ENCODE measurements at places on chromosomes 3 and 15. TPM values are rescaled to one million over a fixed set of nuclear protein-coding genes. Genes with fewer than 3 reads are reported as not detected.

DNA sequence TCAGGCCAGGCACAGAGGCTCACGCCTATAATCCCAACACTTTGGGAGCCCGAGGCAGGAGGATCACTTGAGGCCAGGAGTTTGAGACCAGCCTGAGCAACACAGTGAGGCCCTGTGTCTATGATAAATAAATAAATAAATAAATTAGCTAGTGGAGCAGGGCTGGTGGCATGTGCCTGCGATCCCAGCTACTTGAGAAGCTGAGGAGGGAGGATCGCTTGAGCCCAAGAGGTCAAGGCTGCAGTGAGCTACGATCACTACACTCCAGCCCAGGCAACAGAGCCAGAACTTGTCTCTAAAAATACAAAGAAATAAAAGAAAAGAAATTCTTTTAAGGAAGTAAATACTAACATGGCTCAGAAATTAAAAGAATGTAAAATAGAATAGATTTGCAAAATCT lies 91.8 kb downstream of the LIPC start:
- DNase-seq: no peak
- no peaks in the 10 kb centered on the region for H3K36me3 ChIP-seq
- H3K4me1 ChIP-seq: peaks cover 20% of the 10 kb centered on the region
- H3K27ac ChIP-seq: no peak overlapping the region
- H3K4me3 ChIP-seq: no peak overlapping the region
- no peaks in the 10 kb centered on the region for H3K27me3 ChIP-seq

Gene MEGF11
- total RNA-seq: not detected

- H3K36me3 ChIP-seq: no peaks in the 10 kb centered on the region
- no peak overlapping the region for H3K27ac ChIP-seq
- H3K27me3 ChIP-seq: peaks cover 36% of the 10 kb centered on the region
- DNase-seq: no peak
- H3K4me3 ChIP-seq: no peak overlapping the region
- H3K4me1 ChIP-seq: no peaks in the 10 kb centered on the region
Observed at GRCh38 chr15:79549196-79549595, 117.1 kb downstream of the MINAR1 start.

- no peaks in the 10 kb centered on the region for H3K27me3 ChIP-seq
- peak overlapping the region; percentile 81 for H3K4me3 ChIP-seq
- H3K27ac ChIP-seq: peak overlapping the region; percentile 100
- peak; percentile 51 for DNase-seq
Observed at GRCh38 chr3:57557085-57557537, 1.0 kb downstream of the PDE12 start.

- no peaks in the 10 kb centered on the region for H3K4me1 ChIP-seq
- no peak overlapping the region for H3K27ac ChIP-seq
- H3K4me3 ChIP-seq: no peak overlapping the region
- no peaks in the 10 kb centered on the region for H3K27me3 ChIP-seq
- no peak for DNase-seq
- H3K36me3 ChIP-seq: no peaks in the 10 kb centered on the region
Observed at GRCh38 chr15:27983496-27983895, 115.6 kb downstream of the OCA2 start.

Data from activated T-cell treated with anti-CD3 and anti-CD28 coated beads, Interleukin-2, amount 50 U/mL, for 72 hours (primary cell).